Stimulated activated CD8-positive, alpha-beta memory T cell treated with anti-CD3 and anti-CD28 coated beads, Interleukin-4, amount 100 ng/mL, for 24 hours (primary cell): ENCODE measurements at places on chromosomes 5 and 9.

DNA sequence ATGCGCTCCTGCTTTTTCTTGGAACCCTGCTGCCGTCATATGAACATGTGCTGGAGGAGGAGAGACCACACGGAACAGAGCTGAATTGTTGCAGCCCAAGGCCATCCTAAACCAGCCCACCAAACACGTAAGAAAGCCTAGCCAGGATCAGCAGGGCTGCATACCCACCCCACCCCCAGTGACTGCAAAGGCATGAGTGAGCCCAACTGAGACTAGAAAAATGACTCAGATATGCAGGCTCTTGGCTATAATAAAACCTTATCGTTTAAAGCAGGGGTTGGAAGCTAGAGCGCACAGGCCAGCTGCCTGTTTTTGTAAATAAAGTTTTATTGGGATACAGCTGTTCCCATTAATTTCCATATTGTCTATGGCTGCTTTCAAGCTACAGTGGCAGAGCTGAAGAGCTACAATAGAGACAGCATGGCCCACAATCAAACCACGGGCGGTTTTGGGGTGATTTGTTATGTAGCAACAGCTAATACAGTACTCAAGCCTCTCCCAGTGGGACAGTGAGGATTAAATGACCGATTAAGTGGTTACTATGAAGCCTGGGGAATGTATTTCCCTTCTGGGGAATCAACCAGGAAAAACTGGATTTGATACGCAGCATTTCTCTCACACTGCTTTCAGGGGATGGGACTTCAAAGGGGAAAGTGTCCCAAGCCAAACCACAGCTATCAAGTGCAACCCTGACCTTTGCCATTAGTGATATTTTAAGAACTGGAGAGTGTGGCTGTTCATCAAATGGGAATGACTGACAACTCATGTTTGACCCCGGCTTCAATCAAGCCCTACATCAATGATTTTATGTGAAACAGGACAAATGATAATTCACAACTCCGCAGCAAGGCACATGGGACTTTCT lies 6.3 kb downstream of the SHB start:
- DNase-seq = no peak

GRCh38 chr5:55679556-55679955 lies 32.6 kb downstream of the SLC38A9 start:
- DNase-seq = no peak

DNA sequence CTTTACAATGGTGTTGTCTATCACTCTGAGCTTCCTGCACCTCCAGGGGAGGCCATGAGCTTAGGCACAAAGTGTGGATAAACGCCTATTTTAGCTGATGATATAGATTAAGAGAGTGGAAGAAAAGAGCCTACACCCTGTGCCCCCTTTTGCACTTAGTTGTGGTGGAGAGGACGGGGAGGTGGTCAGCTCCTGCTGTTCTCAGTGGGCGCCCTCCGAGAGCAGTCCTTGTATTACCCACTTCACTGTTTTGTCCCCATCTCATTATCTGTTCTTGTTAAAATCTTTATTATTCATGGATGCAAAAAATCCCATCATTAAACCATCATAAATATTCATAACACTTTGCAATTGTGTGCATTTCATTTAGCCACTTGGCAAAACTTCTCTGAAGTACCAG lies 303.3 kb downstream of the EFNA5 start:
- DNase-seq = no peak

- no peak for DNase-seq
These were observed 101.5 kb upstream of the SNX2 start for GRCh38 chr5:122673343-122673742.

DNA sequence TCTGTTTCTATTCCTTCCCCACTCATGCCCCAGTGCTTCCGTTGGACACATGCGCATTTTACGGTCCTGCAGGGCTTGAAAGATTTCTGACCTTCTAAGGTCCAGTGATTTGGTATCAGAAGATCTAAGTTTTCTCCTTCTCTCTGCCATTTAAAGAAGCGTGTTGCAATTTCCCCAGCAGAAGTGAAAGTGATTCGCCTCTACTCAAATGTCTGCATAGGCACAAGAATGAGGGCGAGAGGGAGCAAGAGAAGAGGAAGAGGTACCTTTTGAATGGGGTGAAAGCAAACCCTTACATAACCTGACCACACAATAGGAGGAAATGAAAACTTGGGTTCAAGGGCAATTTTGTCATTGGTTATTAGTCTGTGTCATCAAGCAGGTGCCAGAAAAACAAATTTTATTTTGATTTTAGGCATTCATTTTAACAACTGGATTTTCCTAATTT lies 31.7 kb upstream of the NR3C1 start:
- no peak for DNase-seq

DNA sequence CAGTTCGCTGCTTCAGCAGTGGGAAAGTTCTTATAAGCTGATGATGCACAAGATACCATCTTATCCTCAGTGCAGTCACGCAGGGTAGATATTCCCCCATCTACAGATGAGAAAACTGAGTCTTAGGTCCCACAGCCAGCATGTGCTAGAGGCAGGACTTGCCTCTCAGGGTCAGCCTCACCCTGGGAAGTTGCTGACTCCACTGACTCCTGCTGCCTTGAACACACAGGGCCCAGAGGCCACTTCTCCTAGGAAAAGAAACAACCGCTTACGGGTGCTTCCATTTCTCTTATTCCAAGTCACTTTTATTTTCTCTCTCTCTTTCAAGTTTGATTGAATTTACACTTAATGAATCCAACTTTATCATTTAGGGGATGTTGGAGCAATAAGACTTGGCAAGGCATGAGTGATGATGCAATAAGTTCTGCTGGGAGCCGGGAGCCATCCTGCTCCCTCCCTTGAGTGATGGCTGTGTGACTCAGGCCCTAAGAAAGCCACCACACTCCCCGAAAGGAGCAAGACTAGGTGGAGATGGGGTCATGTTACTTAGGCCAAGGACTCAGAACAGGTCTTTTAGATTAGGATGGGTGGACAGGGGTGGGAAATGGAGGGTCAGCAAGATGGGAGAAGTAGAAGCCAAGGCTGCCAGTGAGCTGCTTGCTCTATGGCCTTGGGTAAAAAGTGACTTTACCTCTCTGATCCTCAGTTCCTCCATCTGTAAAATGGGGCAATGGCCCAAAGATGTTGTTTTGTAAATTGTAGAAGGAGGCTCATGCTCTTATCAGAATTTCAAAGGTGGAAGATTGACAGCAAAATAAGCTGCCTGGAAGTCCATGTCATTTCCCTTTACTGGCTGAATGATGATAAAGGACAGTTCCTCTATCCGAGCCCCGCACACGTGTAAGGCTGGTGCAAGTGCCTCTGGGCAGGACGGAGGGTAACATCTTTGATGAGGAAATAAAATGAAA lies 67.4 kb upstream of the ZNF618 start:
- DNase-seq = no peak

DNA sequence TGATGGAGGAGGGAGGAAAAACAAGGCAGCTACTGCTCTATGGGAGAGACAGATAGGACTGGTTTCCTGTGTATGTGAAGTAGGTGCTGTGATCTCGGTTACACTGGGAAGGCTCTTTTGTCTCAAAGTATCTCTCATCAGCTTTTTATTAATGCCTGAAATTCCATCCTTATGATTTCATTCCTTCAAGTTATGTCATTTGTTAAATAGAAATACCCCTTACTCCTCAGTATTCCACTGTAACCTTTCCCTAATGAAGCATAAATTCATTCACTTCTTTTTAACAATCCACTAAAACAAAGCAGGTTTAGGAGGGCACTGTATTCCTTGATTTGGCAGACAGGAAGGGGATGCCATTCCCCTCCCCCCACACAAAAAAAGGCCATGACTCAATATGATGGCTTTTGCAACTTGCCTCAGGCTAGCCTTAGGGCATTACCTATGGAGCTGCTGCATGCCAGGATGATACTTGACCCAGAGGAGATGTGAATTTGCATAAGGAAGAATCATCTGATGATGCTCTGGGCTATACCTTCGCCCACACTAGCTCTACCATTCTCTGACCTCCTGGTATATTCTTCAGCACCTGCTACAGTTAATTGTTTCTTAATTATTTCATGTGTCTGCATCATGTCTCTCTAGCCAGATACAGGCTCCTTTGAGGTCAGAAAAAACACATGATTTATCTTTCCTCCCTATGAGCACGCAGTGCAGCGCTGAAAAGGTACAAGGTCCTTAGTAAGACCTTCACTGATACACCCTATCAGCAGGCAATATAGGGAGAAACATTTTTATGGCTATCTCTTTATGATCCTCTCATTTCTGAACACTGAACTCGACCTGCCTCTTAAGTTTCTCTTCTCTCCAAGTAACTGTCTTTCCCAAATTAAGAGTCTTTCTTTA lies 26.3 kb downstream of the NR3C1 start:
- DNase-seq = no peak

- DNase-seq = no peak
These were observed 214.3 kb upstream of the GRIA1 start for GRCh38 chr5:153276151-153276550.

- no peak for DNase-seq
These were observed 1.8 kb upstream of the ASB6 start for GRCh38 chr9:129643706-129644105.

GRCh38 chr5:83688281-83688680 lies 32.4 kb downstream of the HAPLN1 start:
- DNase-seq = no peak

DNA sequence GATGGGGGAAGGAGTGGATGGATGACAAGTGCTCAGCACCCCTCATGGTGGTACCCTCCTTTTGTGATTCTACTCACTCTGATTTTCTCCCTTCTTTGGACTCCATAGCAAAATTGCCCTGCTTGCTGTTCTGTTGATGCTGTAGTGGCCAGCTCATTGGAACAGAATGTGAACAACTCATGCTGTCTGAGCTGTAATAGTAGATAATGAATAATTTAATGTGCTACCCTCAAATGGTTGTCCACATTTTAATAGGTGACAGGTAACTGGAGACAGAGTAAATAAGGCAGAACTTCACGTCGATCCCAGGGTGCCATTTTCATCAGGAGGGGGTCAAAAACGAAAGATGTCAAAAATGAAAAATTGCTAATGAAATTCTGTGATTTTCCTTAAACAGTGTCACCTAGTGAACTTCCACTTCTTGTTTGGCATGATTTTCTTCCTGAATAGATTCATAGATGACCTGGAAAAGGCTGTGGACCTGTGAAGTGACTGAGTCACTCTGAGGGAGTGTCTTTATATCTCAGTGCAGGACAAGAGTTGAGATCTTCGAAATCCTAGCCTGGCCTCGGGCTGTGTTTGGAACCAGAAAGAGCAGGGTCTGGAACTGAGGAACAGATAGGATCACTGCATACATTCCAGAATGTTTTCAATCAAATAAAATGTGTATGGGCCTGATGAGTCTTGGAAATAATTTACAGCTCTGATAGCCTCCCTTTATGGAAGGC lies 270.2 kb downstream of the PSAT1 start:
- DNase-seq = no peak

- DNase-seq = no peak
These were observed 5.5 kb downstream of the ARRDC1 start for GRCh38 chr9:137610944-137611343.

- no peak for DNase-seq
These were observed 154.0 kb downstream of the OLFM1 start for GRCh38 chr9:135241381-135242048.

- no peak for DNase-seq
These were observed 72.6 kb upstream of the PUM3 start for GRCh38 chr9:2916382-2916985.

- DNase-seq = no peak
These were observed 25.2 kb downstream of the EMB start for GRCh38 chr5:50415912-50416311.

DNA sequence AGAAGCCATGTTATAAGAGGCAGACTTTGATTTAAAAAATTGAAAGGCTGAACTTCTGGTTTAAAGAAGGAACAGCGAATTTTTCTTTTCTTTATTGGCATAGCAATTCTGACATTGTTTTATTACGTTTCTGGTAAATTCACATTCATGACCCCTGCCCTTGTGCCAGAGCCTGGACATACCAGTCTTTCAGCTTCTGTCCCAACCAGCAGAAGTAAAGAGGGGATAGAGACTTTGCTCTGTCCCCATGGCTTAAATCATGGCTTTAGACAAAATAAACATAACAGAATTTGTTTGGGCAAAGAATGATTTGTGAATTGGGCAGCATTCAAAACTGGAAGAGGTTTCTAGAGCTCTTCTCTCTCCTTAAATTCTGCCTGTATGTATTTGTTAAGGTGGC lies 15.3 kb downstream of the CAST start:
- DNase-seq = no peak

- DNase-seq = no peak
These were observed 41.0 kb downstream of the CCNJL start for GRCh38 chr5:160271396-160271795.

DNA sequence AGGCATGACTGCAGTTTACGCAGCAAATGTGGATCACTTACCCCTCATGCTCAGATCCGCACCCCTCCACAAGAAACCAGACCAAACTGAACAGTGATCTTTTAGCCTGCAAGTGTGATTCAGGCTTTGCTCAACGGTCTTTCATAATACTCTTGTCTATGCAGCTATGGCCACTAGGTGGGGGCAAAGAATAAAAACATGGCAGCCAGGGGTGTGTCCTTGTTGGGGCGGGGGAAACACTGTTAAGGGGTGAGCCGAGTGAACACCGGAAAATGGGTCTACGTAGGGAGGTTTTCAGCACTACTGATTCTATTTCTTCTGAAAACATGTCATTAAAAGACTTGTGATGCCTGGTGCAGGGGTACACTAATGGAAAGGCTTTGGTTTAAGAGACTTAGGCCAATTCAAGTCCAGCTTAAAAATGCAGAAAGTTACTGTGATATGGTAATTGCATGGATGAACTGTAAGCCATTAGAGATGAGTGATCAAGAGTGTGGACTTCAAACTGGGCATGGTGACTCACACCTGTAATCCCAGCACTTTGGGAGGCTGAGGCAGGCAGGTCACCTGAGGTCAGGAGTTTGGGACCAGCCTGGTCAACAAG lies 49.9 kb upstream of the GPR151 start:
- peak; percentile 26 for DNase-seq

DNA sequence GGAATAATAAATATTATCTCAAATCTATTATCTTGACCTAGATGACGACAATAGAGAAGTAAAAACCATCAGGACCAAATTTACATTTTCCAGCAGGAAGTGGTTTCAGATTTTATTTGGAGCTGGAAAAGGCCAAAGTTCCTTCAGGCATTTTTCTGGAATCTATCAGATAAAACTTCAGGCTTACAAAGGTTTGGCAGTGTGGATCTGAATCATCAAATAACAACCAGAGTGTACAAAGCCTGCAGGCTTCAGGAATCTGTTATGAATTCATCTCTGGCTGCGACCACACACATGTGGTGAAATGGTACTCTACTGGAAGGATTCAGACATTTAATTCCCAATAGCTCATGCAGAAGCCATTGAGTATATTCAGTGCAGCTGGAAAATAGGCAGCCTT lies 726.4 kb upstream of the GRAMD2B start:
- DNase-seq = no peak

GRCh38 chr9:114037961-114038723 lies 40.0 kb downstream of the AMBP start:
- DNase-seq = no peak

- no peak for DNase-seq
These were observed 76.1 kb upstream of the CXCL14 start for GRCh38 chr5:135654761-135655467.

GRCh38 chr5:148776780-148777179 lies 49.6 kb upstream of the ADRB2 start:
- DNase-seq = peak; percentile 9

- no peak for DNase-seq
These were observed 561.1 kb upstream of the ACO1 start for GRCh38 chr9:31823365-31823764.

- no peak for DNase-seq
These were observed 38.1 kb upstream of the IL17B start for GRCh38 chr5:149416987-149417710.
